ENCODE measurements at places on chromosomes 12 and 14.

- no peak for DNase-seq
Measured at GRCh38 chr14:66105815-66106214, 380.4 kb upstream of the CCDC196 start.

- no peak for DNase-seq
Measured at GRCh38 chr12:102755266-102755665, 161.8 kb downstream of the PAH start.

DNA sequence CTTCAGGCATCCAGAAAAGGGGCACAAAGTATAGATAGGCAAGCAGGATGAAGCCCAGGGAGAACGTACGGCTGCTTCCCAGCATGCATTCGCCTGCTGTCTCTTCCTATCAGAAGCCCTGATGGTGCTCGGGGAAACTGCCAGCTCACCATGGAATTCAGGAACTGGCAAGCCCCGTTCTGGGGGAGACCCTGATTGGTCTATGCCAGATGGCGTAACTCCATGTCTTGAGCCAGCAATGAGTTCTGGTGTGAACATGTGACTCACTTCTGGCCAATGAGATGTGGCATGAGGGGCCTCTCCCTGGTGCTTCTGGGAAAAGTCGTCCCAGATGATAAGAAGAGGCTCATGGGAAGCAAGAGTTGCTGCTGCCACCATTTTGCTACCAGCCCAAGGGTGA is 270.8 kb downstream of the BCL11B start:
- no peak for DNase-seq

DNA sequence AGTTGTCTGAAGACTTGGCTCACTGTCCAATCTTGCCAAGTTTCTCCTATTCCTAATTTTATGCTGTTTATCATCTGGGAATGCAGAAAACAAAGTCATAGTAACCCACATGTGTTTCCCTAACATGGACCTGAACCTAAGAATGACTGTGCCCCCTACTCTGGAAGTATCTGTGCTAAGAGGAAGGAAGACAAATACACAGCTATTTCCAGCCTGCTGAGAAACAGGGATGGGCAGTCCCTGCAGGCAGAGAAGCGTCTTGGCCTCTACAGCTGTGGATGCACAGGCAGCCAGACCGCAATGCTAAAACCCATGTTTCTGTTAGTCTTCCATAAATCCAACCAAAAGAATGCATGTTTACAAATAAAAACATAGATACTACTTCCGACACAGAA is 56.2 kb downstream of the DUSP16 start:
- DNase-seq = no peak

DNA sequence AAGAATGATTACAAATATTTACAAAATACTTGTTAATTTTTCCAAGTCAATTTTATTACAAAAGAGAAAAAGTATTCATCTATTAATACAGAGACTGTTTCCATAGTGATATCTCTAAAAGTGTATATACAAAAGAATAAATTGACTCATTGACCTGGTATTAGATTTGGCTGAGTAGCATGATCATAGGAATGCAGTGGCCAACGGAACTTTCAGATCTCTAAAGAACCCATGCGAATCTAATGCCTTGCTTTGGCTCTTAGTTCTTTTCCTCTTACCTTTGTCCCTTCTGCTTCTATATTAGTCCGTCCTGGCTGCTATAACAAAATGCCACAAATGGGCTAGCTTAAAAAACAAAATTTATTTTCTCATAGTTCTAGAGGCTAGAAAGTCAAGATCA is 717.8 kb downstream of the TMTC2 start:
- DNase-seq = no peak

DNA sequence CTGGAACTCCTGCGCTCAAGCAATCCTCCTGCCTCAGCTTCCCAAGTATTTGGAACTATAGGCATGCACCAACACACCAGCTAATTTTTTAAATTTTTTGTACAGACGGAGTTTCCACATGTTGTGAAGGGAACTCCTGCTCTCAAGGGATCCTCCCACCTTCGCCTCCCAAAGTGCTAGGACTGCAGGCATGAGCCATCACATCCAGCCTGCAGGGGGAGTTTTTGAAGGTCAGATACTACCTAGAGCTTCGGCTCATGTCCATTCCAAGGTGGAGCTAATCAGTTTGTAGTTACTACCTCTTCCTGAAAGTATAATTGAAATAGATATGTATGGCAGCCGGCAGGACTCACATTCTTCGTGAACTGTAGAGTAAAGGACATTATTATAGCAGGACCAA is 3.7 kb upstream of the TAS2R19 start:
- no peak for DNase-seq

DNA sequence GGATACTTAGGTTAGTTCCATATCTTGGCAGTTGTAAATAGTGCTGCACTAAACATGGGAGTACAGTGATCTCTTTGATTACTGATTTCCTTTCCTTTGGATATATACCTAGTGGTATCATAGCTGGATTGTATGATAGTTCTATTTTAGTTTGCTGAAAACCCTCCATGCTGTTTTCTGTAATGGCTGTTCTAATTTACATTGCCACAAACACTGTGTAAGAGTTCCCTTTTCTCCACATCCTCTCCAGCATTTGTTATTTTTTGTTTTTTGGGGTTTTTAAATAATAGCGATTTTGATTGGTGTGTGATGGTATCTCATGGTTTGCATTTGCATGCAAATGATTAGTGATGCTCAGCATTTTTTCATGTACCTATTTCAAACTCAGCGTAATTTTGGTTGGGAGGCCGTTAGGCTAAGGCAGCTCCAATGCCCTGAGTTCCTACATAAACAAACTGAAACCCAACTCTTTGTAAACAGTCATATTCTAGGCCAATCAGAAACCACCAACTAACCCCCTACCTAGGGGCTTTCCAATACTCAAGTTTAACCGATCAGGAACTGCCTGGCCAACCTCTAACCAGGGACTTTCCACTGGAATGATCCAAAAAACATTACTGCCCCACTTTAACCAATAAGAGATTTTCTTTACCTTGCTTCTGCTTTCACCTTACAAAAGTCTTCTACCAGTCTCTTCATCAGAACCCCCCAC is 171.6 kb downstream of the FBXL14 start:
- DNase-seq = no peak

GRCh38 chr12:41511247-41511646 is 323.1 kb downstream of the PDZRN4 start:
- DNase-seq = no peak

DNA sequence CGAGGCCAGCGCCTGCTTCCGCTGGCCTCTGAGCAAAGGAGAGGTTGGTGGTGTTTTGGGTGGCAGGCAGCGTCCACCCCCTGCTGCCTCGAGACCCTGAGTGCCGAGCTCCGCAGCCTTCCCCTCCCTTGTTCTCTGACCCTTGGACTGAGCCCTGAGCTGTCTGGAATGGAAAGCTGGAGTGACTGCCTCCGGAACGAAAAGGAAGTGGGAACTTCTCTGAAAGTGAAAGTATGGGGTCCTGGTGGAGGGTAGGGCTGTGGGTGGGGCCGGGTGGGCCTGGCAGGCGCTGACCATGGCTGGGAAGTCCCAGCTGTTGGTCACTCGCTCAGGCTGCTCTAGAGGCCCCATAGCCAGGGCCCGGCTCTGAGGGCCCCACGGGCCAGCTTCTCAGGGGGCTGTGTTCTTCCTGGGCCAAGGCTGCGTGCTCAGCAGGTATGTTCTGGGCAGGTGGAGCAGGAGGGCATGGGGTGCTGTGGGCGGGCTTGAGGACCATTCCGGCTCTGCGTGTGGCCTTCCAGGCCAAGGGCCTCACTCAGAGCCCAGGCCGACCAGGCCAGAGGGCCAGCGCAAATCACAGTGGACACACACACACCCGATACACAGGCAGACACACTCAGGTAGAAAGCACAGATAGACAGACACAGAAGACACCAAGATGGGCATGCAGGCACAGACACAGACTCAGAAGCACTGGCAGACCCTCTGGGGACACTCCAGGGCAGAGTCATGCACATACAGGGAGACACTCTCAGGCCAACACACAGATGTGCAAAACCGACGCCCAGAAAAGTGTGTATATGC is at the start of gene EXOC3L4:
Gene EXOC3L4, plus strand, starts transcription at position 320 of the 804 bp plus-strand sequence. CDS start 5,495 bp downstream, outside the sequence.
- no peak for DNase-seq
